Transverse colon (tissue), 4 donors: ENCODE measurements at places on chromosomes 13 and 19. TPM values are rescaled to one million over a fixed set of nuclear protein-coding genes. Genes with fewer than 3 reads are reported as not detected.

DNA sequence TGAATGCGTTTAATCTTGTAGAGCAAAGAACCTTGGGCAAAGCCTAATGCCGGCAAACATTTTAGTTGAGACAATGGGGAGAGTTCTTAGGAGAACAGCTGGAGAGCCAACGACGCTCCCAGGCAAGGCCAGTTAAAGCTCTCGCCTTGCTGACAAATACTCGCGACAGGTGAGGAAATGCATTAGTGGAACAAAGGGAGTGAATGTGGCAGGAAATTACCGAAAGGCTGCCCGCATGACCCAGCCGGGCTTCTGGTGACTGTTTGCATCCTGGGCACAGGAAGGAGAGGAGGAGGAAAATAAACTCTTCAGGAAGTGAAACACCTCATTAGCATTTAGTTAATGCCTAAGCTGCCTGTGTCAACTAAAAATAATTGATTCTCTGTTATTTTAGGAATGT, 74.6 kb downstream of the SHISA2 start:
- H3K27ac ChIP-seq, result no peak overlapping the region
- H3K4me1 ChIP-seq, result no peaks in the 10 kb centered on the region
- no peaks in the 10 kb centered on the region for H3K36me3 ChIP-seq
- no peaks in the 10 kb centered on the region for H3K27me3 ChIP-seq
- no peak overlapping the region for H3K4me3 ChIP-seq

GRCh38 chr13:59250336-59251189, 913.2 kb downstream of the DIAPH3 start:
- no peak overlapping the region for H3K4me3 ChIP-seq
- no peaks in the 10 kb centered on the region for H3K4me1 ChIP-seq
- no peak for DNase-seq
- H3K36me3 ChIP-seq, result no peaks in the 10 kb centered on the region
- no peak overlapping the region for H3K27ac ChIP-seq
- no peaks in the 10 kb centered on the region for H3K27me3 ChIP-seq

DNA sequence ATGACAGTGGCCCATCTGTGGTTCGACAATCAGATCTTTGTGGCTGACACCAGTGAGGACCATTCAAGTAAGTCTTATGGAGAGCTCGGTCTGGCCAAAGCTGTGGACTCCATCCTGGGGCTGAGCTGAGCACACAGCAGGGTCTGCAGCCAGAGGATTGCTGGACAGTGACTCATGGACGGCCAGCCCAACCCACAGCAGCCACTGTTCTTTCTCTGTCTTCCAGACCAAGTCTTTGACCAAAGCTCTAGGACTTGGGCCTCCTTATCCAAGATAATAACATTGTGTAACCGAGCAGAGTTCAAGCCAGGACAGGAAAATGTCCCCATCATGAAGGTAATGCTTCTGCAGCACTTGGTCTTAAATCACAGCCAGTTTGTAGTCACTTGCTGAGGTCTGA, 12.4 kb downstream of the ATP12A start:
- no peaks in the 10 kb centered on the region for H3K4me1 ChIP-seq
- H3K27ac ChIP-seq, result no peak overlapping the region
- H3K27me3 ChIP-seq, result peaks cover 21% of the 10 kb centered on the region
- H3K36me3 ChIP-seq, result no peaks in the 10 kb centered on the region

GRCh38 chr13:65725006-65725405, 1505.1 kb downstream of the PCDH9 start:
- no peaks in the 10 kb centered on the region for H3K27me3 ChIP-seq
- H3K4me3 ChIP-seq, result no peak overlapping the region
- no peak overlapping the region for H3K27ac ChIP-seq
- no peaks in the 10 kb centered on the region for H3K36me3 ChIP-seq

Gene SIPA1L3
- total RNA-seq, result 284 TPM

GRCh38 chr19:19034204-19034624, 811 bp downstream of the ARMC6 start:
- no peaks in the 10 kb centered on the region for H3K27me3 ChIP-seq
- H3K27ac ChIP-seq, result peak overlapping the region; percentile 96
- H3K36me3 ChIP-seq, result no peaks in the 10 kb centered on the region
- DNase-seq, result peak; percentile 78
- peak overlapping the region; percentile 94 for H3K4me3 ChIP-seq

- H3K27ac ChIP-seq, result no peak overlapping the region
- no peak for DNase-seq
- H3K4me3 ChIP-seq, result no peak overlapping the region
- H3K27me3 ChIP-seq, result peaks cover 8% of the 10 kb centered on the region
Measured at GRCh38 chr19:2492870-2493269, 16.9 kb downstream of the GADD45B start.

Gene CERS4
- total RNA-seq, result 3.4 TPM
